ENCODE measurements at places on chromosomes 7 and 10.

GRCh38 chr10:35639728-35640401 lies 2.2 kb downstream of the FZD8 start:
- no peak for DNase-seq

GRCh38 chr10:71344993-71345480 lies 26.0 kb downstream of the SLC29A3 start:
- DNase-seq: no peak

DNA sequence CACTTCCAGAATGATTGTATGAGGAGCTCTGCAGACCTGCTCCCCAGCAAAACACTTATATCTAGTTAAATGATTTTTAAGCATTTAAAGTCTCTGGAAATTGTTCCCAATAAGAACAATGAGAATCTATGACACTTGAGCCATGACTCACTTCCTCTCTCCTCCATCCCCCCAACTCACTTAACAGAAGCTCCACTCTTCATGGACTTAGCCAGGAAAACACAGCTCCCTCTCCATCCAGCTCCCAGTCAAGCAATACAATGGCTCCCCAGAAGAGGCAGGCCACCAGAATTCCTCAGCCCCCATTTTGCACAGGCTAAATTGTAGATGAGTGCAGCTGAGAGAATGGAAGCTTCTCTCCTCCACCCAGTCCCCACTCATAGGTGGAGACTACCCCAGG lies 27.0 kb downstream of the AOC1 start:
- no peak for DNase-seq

DNA sequence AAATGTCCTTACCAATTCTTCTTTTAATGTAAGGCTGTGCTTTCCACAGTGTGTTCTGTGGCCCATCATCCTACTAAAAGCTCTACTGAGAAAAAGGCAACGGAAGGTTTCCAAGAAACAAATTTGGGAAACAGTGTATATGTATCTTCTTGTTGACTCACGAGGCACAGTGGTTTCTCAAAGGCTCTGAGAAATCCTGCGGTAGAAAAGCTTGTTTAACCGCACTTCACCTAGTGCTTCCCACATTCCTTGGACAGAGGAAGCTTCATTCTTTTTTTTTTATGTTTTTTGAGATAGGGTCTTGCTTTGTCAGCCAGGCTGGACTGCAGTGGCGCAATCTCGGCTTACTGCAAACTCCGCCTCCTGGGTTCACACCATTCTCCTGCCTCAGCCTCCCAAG lies 84.5 kb downstream of the TACC2 start:
- no peak for DNase-seq

DNA sequence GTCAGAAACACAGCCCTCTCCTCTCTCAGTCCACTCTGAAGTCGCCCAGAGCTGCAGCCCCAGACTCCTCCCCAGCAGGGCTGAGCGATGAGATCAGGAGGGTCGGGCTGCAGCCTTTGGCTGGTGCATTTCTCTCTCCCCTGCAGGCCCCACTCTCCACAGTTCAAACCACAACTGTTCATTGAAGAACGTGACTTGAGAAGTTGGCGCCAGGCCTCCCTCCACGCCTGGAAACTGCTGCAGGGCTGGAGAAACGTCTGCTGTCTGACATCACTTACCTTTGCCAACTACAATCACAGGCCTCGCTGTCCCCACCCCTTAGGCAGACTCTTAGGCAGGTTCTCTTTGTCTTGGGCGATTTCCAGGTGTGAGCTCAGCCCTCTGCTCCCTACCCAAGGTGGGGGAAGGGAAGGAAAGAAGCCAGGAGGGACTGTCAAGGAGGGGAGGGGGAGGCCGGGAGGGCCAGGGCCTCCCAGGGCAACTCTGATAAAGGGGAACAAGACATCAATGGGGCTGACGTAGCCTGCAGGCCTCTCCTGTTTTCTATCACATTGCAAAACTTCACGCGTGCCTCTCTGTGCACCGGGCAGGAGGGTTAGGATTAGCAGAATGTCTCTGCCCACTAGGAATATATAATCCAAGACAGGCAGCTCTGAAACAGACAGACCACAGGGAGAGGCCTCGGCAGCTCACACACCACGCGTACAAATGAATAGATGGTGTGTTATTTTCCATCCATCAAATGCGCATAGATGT lies 32.7 kb downstream of the CALML5 start:
- DNase-seq: no peak

DNA sequence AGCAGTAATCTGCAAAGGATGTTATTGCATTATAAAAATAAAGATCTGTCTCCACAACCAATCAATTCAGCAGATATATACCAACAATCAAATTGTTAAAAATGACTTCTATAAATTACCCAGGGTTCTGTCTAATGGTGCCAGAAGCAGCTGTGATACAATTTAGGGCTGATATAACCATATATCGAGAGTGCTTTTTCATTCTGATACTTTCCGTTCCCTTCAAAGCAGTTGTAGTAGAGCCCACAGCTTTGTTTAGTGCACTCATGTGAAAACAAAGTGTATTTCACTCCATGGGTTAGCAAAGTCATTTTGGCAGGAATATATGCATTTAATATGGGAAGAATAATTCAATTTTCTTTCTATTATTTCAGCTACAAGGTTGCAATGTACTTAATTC lies 83.1 kb upstream of the CHCHD3 start:
- no peak for DNase-seq
